Stimulated activated naive CD8-positive, alpha-beta T cell treated with anti-CD3 and anti-CD28 coated beads, Interleukin-15, Interleukin-2, amounts not matched to agents 100 U/mL and 50 U/mL, for 24 hours (primary cell): ENCODE measurements at places on chromosomes 1 and 21.

GRCh38 chr1:41468122-41468762 lies 16.2 kb downstream of the EDN2 start:
- no peak for DNase-seq

- no peak for DNase-seq
These were observed 93.4 kb downstream of the SLC25A24 start for GRCh38 chr1:108106775-108107174.

DNA sequence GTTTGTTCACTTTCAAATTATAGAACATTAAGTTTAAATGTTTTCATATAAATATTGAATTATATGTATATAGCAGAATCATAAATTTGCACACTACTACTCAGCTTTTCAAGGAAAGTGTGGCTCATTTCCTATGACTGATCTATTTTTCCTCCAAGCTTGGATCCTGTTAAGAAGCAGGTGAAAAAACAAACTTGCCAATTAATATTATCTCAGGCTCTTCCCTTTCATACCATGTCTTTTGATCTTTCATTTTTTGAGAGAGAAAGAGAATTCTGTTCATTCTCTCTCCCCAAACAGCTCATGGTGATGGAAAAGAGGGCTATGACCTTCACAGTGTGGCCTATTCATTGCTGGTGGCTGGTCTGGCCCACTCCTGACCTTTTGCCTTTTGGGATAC lies 43.7 kb downstream of the SEC16B start:
- no peak for DNase-seq

DNA sequence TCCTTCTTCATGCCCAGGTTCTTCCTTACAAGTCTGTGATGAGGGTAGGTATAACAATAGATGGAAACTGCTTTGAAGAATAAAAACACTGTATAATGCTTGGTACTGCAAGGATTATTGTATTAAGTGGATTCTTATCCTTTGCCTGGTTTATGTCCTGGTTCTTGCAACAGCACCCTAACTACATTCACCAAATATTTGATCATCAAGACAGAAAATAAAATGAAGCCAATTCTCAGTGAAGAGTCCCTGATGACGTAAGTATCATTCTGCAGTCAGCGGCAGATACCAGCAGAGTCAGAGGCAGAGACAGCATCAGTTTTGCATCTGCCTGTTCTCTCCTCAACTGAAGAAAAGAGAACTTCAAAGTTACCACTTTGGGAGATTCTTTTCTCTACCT lies 19.7 kb downstream of the ARHGEF11 start:
- DNase-seq = no peak

DNA sequence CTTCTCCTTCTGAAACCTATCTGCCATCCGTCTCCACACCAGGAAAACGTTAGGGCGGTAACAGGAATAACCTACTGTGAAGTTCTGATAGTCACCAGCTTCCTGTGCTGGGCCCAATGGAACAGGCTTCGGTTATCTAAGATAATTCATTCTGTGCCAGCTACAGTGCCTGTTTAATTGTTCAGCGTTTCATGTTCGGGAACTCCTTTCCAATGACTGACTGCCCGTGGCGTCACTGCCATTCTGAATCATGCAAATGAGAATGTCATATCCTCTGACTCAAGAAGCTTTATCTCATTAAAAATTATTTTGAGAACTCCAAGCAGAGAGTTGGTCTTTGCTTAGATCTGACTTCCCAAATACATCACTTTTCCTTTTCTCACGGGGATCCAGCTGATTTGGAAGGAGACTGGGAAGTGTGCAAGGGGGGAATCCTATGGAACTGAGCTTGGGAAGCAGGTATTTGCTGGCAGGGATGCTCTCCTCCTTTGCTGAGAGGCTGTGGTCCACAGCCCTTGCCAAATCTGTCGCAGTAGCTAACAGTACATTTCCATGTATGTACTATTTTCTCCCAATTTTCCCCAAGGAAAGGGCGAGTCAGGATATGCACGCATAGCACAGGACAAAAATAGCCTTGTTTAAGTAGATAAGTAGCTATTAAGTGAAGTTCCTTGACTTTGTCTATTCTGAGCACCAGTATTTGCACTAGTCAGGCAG lies 358.7 kb downstream of the LTN1 start:
- DNase-seq = no peak

- DNase-seq = no peak
These were observed 4.1 kb downstream of the WARS2 start for GRCh38 chr1:119136401-119136800.

- no peak for DNase-seq
These were observed 4.8 kb downstream of the RBM34 start for GRCh38 chr1:235156265-235156664.

DNA sequence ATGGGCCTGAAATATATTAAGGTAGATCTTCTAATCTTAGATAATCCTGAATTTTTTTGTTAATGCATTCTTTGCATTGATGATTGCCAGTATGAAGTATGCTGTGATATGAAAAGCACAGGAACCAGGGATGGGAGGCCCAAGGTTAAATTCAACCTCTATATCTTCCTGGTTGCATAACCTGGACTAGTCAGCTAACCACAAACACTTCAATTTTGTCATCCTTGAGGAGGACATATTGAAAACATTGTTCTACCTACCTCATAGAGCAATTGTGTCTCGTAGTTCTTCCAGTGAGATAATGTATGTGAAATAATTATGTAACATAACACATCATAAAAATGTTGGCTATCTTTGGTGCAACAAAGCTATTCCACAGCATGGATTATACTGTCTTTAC lies 25.6 kb downstream of the PDC start:
- no peak for DNase-seq

DNA sequence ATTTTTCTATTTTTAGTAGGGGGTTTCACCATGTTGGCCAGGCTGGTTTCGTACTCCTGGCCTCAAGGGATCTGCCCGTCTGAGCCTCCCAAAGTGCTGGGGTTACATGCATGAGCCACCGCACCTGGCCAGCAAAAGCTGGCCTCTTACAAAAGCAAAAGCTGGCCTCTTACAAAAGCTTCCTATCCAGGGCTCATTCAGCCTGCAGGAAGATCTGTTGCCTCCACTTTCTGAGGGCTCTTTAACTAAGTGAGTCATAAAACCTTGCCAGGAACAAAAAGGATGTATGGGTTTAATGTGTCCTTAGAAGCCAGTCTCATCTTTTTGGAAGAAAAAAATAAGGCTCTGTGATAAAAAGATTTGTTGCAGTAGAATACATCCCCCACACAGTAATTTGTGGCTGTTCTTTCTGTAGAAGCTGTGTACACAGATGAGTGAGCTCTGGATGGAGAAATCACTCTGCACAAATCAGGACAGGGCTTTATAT lies 15.0 kb downstream of the HTR1D start:
- DNase-seq = no peak

- no peak for DNase-seq
These were observed 1.1 kb downstream of the RGS16 start for GRCh38 chr1:182602935-182603645.

DNA sequence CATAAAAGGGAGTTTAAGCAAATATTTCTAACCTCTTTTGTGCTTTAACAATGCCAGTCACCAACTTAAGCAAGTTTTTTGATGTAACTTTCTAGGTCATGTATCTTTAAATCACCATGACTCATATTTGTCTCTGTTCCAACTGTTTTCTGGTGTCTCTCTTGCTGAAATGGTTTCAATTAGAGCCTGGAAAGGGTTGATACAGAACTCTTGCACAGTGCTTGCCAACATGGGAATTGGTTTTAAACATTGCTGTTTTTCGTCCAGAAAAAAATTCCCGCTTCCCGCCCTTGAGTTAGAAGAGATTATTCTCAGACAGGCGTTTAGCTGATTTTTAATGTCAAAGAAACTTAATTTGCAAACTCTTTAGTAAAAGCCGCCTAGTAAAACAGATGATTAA lies 46.4 kb upstream of the SLC22A15 start:
- DNase-seq = no peak

DNA sequence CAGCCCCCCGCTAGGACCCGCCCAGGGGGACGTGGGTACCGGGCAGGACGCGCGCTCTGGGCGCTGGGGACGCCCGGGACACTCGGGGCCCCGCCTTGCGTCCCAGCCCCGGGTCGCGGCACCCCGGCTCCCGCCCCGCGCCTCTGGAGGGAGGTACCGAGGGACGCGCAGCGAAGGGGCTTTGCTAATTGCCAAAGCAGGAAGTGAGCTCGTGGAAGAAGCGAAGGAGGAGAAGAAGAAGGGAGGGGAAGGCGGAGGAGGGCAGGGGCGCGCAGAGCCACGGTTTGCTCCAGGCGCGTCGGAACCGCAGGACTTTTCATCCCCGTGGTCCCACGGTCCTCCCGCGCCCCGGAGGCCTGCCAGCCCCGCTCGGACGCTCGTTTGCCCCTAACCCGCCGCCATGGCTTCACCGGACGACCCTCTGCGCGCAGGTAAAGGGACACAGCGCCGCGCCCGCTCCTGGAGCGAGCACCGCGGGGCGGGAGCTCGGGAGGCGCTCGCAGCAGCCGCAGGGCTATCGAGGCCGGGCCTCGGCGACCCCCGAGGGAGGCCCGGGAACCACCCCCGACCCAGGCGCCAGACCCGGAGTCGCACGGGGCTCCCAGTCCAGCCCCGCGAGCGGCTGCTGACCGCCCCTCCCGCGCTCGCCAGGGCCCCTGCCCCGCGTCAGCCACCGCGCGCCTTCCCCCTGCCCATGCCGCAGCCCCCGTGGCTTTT lies 1.3 kb downstream of the EDARADD start:
- DNase-seq = peak; percentile 66

DNA sequence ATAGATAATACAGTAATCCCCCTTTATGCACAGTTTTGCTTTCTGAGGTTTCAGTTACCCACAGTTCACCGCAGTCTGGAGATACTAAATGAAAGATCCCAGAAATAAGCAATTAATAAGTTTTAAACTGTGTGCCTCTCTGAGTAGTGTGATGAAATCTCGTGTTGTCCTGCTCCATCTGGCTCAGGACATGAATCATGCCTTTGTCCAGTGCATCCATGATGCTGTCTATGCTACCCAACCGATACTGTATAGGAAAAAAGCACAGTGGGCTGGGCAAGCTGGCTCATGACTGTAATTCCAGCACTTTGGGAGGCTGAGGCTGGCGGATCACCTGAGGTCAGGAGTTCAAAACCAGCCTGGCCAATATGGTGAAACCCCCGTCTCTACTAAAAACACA lies 85.0 kb upstream of the SLC2A1 start:
- no peak for DNase-seq

- no peak for DNase-seq
These were observed 15.5 kb upstream of the PPP1R15B start for GRCh38 chr1:204426971-204427701.

DNA sequence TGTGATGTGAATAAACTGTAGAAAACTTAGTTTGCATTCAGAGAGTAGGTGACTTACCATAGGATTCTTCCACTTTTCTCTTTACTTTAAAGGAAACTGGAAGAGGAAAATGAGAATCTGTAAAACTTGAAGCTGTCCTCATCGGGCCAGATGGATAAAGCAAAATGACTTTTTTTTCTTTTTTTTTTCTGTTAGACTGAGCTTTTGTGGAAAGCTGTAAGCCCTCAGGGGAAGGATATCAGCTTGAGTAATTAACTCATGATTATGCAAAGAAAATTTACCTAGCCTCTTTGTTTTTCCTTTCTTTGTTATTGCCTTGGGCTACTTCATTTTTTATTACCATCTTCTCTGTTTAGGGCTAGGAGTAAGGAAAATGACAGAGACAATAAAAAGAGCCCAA lies 53.4 kb downstream of the DPH5 start:
- DNase-seq = no peak

GRCh38 chr1:161379071-161379470 lies 11.4 kb upstream of the CFAP126 start:
- peak; percentile 32 for DNase-seq

DNA sequence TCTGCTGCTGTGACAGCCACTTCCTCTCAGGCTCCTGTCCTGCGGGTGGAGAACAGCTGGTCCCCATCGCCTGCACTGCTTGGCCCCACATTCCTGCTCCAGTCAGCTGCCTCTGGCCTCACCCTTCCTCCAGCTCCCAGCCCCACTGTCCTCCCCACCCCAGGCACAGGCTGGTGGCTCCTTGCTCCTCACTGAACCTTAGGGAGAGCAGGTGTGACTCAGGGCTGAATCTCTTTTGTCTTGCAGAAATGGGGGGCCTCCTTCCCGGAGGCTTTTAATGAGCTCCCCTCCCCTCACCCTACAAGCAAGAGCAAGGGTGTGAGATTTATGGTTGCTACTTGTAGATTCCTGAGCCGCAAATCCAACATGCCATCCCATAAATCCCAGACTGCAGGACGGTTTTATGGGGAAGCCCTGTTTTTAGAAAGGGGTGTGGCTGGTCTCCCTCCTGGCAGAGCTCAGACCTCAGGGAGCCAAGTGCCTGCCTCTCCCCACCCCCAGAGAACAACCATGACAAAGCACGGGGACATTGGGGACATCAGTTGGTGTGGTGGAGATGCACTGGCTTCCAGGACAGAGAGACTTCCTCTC lies 15.2 kb downstream of the CDK18 start:
- no peak for DNase-seq

- DNase-seq = peak; percentile 90
These were observed 54.9 kb upstream of the DNAJC6 start for GRCh38 chr1:65254320-65255034.

- no peak for DNase-seq
These were observed 42.1 kb upstream of the MPZL1 start for GRCh38 chr1:167679714-167680113.

GRCh38 chr1:78561856-78562255 lies 58.4 kb upstream of the IFI44L start:
- no peak for DNase-seq

- DNase-seq = no peak
These were observed 49.0 kb upstream of the TSPAN2 start for GRCh38 chr1:115138271-115138670.

DNA sequence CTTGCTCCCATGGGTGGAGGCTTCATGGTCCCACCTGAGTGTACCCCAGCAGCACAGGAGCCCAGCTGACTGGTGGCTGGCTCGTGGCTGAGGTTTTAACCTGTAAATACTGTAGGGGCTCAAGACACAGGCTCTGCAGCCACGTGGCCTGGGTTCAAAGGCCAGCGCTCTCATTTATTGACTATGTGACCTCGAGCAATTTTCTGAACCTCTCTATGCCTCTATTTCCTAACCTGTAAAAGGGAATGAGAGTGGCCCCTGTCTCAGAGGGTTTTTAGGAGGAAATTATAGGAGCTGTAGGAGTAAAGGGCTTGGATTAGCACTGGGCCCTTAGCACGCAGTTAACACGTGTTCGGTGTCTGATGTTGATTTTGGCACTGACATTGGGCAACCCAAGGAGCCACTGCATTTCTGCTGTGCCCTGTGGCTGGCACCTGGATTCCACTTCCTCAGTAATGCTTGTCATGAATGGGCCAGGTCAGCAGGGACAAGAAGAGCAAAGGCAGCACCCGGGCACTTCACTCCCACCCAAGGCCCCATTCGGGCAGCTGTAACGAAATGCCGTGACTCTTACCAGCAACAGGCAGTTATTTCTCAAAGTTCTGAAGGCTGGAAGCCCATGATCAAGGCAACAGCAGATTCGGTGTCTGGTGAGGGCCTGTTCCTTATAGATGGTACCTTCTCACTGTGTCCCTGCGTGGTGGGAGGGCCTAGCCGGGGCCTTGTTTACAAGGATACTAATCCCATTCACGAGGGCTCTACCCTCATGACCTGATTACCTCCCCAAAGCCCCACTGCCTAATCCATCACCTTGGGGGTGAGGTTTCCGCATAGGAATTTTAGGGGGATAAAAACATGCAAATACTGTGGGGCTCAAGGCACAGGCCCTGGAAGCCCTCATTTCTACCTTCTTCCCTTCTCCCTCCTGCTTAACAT lies 25.2 kb downstream of the ARHGEF10L start:
- no peak for DNase-seq
